Liver (tissue), 10 donors: ENCODE measurements at places on chromosomes 7 and 10. TPM values are rescaled to one million over a fixed set of nuclear protein-coding genes. Genes with fewer than 3 reads are reported as not detected.

DNA sequence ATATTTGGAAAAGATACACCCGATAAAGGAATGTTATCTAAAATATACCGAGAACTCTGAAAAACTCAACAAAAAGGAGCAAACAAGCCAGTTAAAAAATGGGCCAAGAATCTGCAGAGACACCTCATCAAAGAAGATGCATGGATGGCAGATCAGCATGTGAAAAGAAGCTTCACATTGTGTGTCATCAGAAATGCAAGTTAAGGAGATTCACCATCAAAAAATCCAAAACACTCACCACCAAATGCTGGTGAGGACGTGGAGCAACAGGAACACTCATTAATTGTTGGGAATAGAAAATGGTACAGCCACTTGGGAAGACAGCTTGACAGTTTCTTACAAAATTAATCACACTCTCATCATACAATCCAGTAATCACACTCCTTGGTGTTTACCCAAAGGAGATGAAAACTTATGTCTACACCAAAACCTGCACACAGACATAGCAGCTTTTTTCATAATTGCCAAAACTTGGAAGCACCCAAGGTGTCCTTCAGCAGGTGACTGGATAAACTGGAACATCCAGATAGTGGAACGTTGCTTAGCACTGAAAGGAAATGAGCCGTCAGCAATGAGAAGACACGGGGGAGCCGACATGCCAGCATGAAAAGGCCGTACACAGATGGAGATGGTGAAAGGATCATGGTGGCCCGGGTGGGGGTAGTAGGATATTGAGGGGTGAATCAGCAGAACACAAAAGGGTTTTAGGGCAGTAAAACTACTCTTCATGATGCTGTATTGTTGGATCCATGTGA is 27.9 kb upstream of the PWWP2B start:
- no peak overlapping the region for H3K4me3 ChIP-seq
- no peak overlapping the region for H3K27ac ChIP-seq
- H3K27me3 ChIP-seq = no peaks in the 10 kb centered on the region
- DNase-seq = no peak
- H3K4me1 ChIP-seq = no peaks in the 10 kb centered on the region
- H3K36me3 ChIP-seq = peaks cover 11% of the 10 kb centered on the region

KCND2 gene
- 0.08 TPM for total RNA-seq

- no peak overlapping the region for H3K27ac ChIP-seq
- H3K36me3 ChIP-seq = no peaks in the 10 kb centered on the region
- no peak for DNase-seq
- no peaks in the 10 kb centered on the region for H3K27me3 ChIP-seq
These were observed 54.9 kb upstream of the ZNF800 start for GRCh38 chr7:127447326-127447945.

- H3K27ac ChIP-seq = no peak overlapping the region
- H3K4me1 ChIP-seq = no peaks in the 10 kb centered on the region
- peaks cover 56% of the 10 kb centered on the region for H3K36me3 ChIP-seq
These were observed 17.0 kb downstream of the TRA2A start for GRCh38 chr7:23514755-23515154.

STRA8 gene
- total RNA-seq = not detected

- DNase-seq = no peak
- H3K27ac ChIP-seq = no peak overlapping the region
- no peaks in the 10 kb centered on the region for H3K4me1 ChIP-seq
- H3K27me3 ChIP-seq = no peaks in the 10 kb centered on the region
- H3K36me3 ChIP-seq = no peaks in the 10 kb centered on the region
These were observed 81.4 kb upstream of the IL6 start for GRCh38 chr7:22645418-22646181.

GRCh38 chr7:27154901-27155815 is 1.3 kb downstream of the HOXA7 start:
- peak; percentile 33 for DNase-seq
- peaks cover 15% of the 10 kb centered on the region for H3K27me3 ChIP-seq
- peaks cover 26% of the 10 kb centered on the region for H3K4me1 ChIP-seq
- H3K4me3 ChIP-seq = no peak overlapping the region
- H3K27ac ChIP-seq = no peak overlapping the region

HOXA2 gene
- total RNA-seq = 0.05 TPM

GRCh38 chr7:96304573-96304972 is 17.3 kb downstream of the SLC25A13 start:
- peaks cover 62% of the 10 kb centered on the region for H3K4me1 ChIP-seq
- no peak overlapping the region for H3K4me3 ChIP-seq
